ENCODE measurements at places on chromosomes 2 and 18.

GRCh38 chr2:160432633-160433032, 61.0 kb downstream of the RBMS1 start:
- DNase-seq: peak; percentile 53

DNA sequence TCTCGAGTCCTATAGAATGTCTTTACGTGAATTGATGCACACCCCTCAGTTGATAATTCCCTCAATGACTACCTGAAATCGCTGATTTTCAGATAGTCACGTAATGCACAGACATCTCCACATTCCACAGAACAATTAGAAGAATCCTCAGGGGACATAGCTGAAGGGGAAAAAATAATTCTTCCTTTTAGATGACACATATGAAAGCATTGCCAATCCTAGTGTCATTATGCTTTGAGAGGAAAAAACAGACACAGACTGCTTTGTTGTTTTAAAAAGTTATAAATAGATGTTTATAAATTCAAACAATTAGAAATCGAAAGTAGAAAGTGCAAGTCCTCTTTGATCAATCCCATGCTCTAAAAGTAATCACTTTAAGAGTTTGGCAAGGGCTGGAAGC, 100.6 kb upstream of the FN1 start:
- DNase-seq: no peak

GRCh38 chr2:64008434-64009009, 10.7 kb downstream of the VPS54 start:
- no peak for DNase-seq

GRCh38 chr2:199936554-199936953, 18.7 kb downstream of the TYW5 start:
- no peak for DNase-seq

- no peak for DNase-seq
Measured at GRCh38 chr18:42187611-42188380, 232.8 kb downstream of the PIK3C3 start.

GRCh38 chr2:9764153-9764778, 79.0 kb upstream of the TAF1B start:
- no peak for DNase-seq

DNA sequence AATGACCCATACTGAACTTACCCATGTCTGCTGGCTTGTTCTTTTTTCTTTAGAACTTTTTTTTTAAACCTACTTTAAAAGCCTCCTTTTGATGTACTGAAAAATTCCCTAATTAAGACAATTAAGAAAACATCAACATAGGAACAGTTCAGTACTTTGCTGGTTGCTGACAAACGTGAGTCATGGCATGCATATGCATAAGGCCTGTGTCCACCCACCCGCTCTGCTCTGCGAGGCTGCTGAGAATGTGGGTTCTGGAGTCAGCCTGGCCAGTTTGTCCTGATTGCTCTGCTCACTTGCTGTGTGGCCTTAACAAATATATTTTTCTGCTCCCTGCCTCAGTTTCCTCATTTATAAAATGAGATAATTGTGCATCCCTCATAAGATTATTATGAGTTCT, 27.3 kb downstream of the LAMA3 start:
- peak; percentile 35 for DNase-seq

DNA sequence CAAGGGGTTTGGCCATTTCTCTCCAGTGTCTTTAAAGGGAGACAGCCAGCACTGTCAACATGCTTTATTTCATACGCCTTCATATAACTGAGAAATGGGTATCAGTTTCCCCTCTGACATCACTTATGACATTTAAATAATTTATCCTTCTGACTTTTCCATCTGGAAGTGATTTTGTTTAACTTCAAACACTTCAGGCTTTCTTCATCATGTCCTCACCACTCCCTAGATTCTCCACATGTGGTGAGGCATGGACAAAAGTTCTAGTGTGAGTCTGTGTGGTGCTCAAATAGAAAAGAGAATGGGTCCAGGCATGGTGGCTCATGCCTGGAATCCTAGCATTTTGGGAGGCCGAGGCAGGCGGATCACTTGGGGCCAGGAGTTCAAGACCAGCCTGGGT, 158.6 kb downstream of the TXNL1 start:
- no peak for DNase-seq

GRCh38 chr2:236169151-236169721, 1.1 kb upstream of the GBX2 start:
- DNase-seq: no peak

DNA sequence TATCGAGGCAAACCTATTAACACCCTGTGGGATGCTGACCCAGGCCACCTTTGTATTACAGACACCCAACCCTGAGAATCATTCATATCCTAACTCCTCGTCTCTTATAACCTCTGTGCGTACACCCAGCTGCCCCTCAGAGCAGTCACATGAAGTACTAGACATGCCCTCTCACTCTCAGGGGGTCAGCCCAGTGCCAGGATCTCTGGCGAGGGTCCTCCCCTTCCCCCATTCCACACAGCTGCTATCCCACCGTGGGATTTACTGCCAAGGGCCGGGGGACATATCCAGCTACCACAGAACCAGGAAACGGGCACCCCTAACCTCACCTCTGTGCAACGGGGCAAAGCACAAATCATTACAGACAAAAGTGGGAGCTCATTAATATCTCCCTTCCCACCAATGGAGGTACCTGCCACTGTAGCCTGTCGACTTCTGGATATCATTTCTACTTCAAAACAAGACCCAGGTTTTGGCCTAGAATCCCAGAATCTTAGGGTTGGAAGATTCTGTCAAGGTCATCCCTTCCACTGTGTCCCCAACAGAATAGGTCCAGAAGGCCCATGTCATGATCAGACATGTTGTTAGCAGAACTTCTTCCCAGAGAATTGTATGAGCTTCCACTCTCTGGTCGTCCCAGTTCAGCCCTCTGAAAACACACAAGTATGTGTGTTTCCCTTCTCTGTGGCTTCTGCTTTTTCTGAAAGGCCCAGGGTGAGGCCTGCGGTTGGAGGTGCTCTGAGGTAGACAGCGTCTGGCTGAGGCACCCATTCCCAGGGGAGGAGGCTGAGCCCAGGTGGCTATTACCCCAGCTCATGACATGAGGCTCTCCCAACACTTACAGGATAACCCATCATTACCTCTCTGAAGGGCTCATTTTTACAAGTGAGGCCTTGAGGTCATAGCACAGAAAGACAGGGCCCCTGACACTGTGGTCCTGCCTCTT, 1.7 kb downstream of the TMBIM1 start:
- no peak for DNase-seq

GRCh38 chr2:144607891-144608521, 88.1 kb upstream of the ZEB2 start:
- DNase-seq: no peak

DNA sequence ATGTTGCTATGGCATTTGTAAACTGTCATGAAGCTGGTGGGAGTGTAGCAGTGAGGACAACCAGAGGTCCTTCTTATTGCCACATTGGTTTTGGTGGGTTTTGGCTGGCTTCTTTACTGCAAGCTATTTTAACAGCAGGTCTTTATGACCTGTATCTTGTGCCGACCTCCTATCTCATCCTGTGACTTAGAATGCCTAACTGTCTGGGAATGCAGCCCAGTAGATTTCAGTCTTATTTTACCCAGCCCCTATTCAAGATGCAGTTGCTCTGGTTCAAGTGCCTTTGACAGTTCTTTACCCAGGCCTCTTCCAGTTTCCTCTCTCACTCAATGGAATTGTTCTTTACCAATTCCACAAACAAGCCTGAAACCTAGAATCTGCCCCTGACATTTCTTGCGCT, 145.1 kb downstream of the KCNE4 start:
- DNase-seq: no peak

GRCh38 chr18:69387186-69387585, 13.5 kb upstream of the DOK6 start:
- DNase-seq: no peak

DNA sequence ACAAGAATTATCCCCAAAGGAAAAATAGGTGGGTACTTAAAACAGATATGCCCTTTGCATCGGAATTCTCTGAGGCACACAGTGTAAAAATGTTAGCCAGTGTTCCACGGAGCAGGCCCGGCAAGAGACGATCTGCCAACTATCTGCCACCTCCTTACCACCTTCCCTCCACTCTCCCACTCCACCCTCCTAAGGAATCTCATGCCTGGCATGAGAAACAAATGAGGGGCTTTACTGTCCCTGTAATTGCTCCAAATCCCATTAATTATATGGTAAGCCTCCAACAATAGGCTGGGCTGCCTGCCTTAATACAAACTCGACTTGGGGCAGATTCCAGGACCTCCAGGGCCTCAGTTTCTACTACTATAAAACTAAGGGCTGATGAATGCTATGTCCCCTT, 102.3 kb downstream of the ZBTB7C start:
- DNase-seq: no peak

GRCh38 chr2:134668821-134669220, 50.0 kb downstream of the TMEM163 start:
- no peak for DNase-seq
